ENCODE measurements at places on chromosomes 4 and X.
A peak's percentile ranks its signal among the peaks of the same experiment; 100 is the strongest.

DNA sequence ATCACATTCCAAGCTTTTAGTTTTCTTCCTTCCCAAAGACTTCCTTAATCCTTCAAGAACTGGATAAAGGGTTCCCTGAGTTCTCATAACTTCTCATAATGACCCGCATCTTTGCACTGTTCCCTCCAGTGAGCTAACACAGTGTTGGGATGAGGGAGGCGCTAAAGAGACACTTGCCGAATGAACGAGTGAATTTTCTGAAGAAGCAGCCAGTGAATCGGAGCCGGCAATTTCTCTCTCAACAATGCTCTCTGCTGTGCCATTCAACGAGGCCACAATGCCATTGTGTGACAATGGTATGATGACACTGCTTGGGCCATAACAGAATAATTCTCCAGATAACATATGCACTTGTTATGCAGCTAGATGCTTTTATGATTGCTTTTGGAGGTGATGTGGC, 51.4 kb upstream of the ZFP42 start:
- no peak for DNase-seq

- DNase-seq = no peak
These were observed 226.9 kb upstream of the MID1 start for GRCh38 chrX:10847333-10847732.

- DNase-seq = peak; percentile 27
These were observed at the start of gene GABRE for GRCh38 chrX:151974336-151975227. TSS of gene GABRE (minus strand) at chrX:151974676. CDS start at chrX:151974625, 51 bp downstream.

DNA sequence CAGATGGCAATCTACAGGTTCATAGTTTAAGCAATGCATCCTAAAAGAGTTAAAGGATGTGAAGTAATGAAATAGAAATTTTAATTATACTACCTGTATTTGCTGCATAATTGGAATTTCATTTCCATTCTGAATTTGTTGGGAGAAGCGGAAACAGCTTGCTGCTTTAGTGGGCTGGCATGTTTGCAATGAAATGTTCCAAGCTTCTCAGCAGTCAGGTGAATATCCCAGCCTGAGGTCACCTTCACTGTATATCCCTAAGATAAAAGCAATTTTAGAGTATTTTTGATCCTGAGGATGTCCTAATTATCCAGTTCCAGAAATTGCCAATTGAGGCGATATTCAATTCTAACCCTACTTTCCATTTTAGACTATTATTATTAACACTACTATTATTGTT, 136.1 kb upstream of the ARSJ start:
- no peak for DNase-seq

GRCh38 chrX:130933358-130933757, 30.3 kb upstream of the ENOX2 start:
- no peak for DNase-seq

DNA sequence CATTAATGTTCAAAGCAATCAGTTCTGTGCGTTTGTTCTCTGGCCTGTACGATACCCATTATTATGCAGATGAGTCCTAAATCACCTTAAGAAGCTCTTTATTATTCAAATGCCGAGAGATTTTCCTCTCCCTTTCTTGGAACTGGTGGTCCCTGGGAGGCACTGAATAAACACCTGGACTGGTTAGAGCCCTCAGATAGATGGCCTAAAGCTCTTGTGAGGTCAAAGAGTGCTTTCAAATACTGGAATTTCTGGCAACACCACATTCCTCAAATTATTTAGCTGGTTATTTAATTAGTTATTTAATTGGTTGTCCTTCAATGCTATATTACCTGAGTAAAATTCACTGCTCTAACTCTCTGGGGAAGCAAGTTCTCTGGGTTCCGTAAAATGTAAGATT, 3.0 kb downstream of the ARHGEF38 start:
- DNase-seq = no peak

DNA sequence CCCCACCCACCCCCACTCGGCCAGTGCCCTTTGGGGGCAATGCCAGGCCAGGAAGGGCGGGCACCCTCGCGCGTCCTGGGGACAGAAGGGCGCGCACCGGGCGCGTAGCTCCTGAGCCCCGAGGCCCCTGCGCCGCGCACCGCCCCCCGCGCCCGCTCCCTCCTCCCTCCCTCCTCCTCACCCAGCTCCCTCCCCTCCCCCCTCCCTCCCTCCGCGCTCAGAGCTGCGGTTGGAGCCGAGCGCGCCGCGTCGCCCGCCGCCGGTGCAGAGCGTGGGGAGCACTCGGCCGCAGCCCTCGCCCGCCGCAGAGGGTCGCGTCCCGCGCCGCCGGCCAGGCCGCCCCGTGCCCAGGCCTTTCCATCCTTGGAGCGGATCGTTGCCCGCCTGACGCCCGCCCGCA, at the start of gene ATP2B3:
ATP2B3 (plus strand) TSS at position 220 of the 400 bp plus-strand sequence. CDS start 18,606 bp downstream, outside the sequence.
- no peak for DNase-seq

GRCh38 chr4:156475322-156475721, 496.3 kb downstream of the PDGFC start:
- DNase-seq = peak; percentile 27

DNA sequence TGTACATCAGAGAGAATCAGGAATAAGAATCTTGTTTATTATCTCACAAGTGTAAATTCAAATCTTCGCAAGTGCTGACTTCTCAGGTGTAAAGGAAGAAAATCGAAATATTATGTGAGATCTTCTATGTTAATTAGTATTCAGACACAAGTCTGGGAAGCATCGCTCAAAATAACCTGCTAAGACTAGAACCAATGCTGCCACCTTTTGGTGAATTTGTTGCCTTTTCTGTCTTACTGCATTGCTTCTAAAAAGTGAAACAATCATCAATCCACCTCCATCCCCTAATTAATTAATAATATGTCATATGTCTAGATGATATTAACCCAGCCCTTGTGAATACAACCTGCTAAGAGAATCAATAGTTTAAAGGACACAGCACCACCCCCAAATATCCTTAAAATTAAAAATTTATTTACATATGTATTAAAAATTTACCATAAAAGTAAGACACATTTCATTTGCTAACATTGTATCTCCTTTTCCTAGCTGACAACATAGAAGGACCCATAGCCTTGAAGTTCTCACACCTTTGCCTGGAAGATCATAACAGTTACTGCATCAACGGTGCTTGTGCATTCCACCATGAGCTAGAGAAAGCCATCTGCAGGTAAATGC, 3.5 kb downstream of the EPGN start:
- DNase-seq = peak; percentile 81

DNA sequence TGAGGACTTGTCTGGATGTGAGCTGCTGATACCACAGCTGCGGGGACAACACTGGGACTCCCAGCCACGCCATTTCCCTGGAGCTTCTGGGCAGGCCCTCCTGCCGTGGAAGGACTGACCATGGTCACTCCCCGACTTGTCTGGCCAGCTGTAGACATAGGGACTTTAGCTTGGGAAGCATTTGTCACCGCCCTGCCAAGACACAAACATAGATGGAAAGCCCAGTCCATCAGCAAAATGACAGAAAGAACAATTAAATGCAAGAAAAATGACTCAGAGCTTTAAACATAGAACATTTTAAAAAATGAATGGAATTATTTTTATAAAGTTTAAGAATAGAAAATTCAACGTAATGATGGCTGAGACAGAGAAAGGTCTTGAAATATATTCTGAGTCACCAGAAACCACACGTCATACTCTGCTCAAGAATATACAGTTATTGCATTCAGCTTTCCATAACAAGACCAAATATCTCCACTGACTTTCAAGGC, 107.6 kb upstream of the CBR4 start:
- no peak for DNase-seq

- DNase-seq = no peak
These were observed 19.5 kb downstream of the LRPAP1 start for GRCh38 chr4:3512719-3513118.

DNA sequence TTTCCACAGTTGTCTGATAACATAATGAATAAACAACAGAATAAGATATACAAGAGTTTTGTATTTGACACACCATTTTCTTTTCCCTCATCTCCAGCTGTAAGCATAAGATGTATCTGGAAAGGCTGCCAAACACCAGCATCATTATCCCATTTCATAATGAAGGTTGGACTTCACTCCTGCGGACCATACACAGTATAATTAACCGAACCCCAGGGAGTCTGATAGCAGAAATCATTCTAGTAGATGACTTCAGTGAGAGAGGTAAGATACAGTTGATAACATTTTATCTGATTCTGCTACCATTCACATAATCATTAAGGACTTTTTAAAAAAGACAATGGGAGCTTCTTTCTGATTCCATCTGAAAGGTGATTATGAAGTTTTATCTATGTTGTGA, 535.2 kb downstream of the GALNTL6 start:
- DNase-seq = no peak

DNA sequence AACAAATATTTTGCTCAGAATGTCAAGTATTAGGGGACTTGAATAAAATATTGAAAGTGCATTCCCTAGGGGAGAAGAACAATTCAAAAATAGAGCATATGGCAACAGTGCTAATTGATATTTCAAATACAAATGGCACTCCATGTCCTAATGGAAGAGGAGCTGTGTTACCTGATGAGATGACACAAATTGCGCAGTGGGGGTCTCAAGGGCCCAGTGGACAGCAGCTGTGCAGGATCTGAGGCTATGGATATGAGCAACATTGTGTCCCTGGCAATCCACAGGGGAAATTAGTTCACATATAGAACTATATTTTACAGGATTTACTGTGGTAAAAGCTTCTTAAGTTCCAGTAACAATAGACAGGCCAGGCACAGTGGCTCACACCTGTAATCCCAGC, 17.4 kb upstream of the USP46 start:
- DNase-seq = no peak

DNA sequence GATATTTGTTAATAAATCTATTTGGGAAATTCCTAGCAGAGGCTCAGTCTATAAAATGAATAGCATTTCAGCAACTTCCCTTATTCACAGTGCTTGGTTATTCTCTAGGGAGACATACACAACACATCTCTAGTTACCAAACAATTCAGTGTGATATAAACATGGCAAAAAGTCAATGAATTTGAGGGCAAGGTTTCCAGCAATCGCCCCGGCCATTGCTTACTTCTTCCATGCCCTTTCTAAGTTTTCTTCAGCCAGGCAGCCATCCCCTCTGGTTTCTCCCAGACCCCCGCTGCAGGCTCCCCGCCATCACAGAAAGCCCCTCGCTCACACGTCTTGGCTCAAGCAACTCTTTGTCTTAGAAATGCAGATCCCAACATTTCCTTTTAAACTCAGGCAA, 4.4 kb downstream of the TLR7 start:
- no peak for DNase-seq

- no peak for DNase-seq
These were observed 15.0 kb downstream of the TCEANC start for GRCh38 chrX:13667919-13668318.

Measured in MM.1S (cell line).